Activated CD8-positive, alpha-beta T cell treated with anti-CD3 and anti-CD28 coated beads, Interleukin-2, amount 10 ng/mL, durations not matched to agents 7 days and 5 days (primary cell): ENCODE measurements at places on chromosomes 11 and 22.
A peak's percentile ranks its signal among the peaks of the same experiment; 100 is the strongest.

DNA sequence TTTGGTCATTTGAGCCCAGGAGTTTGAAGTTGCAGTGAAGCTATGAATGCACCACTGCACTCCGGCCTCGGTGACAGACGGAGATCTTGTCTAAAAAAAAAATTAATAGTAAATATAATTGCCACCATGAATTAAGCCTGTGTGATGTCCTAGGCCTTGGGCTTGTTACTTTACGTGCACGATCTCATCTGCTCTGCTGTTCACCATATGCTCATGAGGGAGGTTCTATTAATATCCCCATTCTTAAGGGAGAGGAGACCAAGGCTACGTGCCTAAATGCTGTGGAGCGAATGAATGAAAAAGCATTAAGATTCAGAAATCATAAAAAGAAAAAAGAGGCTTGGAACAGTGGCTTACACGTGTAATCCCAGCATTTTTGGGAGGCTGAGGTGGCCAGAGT is 2.6 kb upstream of the ATG2A start:
- DNase-seq: no peak

- no peak for DNase-seq
Observed at GRCh38 chr11:31387379-31387778, 17.7 kb downstream of the DNAJC24 start.

GRCh38 chr22:20559174-20559760 is 51.9 kb downstream of the MED15 start:
- no peak for DNase-seq

- no peak for DNase-seq
Observed at GRCh38 chr11:43835104-43835503, 45.5 kb upstream of the ALKBH3 start.

GRCh38 chr11:123173040-123173855 is 21.8 kb downstream of the CLMP start:
- DNase-seq: no peak

DNA sequence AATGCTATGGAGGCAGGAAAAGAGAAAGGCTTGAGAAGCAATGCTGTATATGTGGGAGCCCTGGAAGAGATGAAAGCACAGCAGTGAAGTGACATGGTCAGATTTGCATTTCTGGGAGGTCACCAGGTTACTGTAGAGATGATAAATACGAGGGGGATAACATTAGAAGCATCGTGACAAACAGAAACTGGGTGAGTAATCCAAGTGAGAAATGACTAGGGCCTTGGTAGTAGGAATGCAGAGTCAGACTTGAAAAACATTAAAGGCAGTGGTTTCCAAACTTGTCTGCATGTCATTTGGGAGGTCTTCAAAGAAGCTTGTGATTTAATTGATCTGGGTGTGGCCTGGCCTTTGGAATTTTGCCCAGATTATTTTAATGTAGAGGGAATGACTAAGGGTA is 43.9 kb downstream of the CCDC34 start:
- no peak for DNase-seq

DNA sequence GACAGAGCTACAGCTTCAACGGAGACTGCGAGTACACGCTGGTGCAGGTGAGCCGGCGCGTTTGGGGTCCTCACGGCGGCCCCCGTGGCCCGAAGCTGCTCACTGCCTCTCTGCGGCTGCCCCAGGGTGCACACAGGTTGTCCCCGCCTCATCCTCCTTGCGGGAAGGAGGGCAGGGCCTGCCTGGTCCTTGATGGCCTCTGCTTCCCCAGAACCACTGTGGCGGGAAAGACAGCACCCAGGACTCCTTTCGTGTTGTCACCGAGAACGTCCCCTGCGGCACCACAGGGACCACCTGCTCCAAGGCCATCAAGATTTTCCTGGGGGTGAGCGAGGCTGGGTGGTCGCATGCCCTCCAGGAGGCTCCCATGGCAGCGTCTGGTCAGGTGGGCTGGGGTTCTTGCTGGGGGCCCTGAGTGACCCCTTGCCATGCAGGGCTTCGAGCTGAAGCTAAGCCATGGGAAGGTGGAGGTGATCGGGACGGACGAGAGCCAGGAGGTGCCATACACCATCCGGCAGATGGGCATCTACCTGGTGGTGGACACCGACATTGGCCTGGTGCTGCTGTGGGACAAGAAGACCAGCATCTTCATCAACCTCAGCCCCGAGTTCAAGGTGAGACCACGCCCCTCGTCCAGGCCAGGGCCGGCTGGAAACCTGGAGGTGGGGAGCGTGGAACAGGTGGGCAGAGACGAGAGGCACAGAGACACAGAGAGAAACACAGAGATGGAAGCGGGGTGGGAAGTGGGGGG is 19.4 kb downstream of the MUC5AC start:
- no peak for DNase-seq

- no peak for DNase-seq
Observed at GRCh38 chr11:129286813-129287212, 88.8 kb upstream of the BARX2 start.

DNA sequence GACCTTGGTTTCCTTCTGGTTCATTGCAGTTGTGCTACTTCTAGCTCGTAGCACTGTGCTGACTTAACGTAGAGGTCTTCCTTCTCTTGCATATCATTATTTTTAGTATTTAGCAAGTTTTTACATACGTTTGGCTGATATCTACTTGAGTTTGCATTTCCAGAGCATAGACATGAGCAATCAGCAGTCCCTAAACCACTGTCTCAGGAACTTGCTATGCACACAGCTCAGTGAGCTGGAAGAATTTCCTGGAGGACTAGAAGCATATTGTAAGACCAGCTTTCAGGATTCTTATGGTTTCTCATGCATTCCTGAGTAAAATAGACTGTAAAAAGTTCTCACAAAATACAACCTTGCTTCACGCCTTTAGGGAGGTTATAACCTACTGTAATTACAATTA is 226.7 kb upstream of the PDGFD start:
- no peak for DNase-seq

DNA sequence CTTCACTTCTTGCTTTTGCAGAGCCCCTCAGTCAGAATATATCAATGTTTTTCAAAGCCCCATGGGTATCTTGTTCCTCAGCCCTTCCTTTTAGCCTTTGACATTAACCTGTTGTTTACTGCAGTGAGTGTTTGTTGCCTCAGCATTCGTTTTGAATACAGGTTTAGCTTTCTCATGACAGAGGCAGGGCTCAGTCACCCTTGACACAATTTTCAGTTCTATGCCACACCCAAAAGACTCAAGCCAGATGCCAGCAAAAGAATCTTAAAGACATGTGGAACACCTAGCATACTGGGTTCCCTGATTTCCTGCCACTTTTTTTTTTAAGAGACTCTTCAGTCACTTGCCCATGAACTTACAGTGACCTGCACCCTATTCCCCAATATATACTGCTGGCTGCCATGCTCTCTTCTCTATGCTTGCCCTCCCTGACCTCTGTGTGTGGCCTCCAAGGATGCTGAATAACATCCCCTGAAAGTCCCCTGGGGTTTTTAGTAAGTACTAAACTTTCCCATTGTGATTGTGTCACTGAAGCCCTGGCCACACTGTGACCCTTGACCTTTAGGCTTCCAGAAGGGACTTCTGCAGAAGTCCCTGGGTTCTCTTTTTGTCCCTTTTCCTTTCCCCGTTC is 1225.5 kb downstream of the TBC1D22A start:
- no peak for DNase-seq

DNA sequence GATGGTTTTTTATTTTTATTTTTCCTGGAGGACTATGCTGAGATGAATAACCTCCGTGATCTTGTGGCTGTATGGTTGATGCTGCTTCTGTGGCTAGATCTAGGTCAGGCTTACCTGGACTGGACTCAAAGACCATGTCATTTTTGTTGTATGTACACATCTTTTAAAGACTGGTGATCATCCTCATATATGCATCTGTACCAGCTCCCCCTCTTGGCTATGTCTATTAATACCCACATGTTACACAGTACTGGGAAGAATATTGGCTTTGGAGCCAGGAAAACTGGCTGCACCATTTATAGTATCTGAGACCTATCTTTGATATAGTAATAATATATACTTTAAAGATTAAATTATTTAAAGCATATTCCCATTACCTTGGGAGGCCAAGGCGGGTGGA is 18.4 kb upstream of the PITPNB start:
- DNase-seq: no peak

- no peak for DNase-seq
Observed at GRCh38 chr11:118087931-118088330, 1.2 kb upstream of the SMIM35 start.

- no peak for DNase-seq
Observed at GRCh38 chr11:94871491-94872185, 101.7 kb downstream of the CWC15 start.

DNA sequence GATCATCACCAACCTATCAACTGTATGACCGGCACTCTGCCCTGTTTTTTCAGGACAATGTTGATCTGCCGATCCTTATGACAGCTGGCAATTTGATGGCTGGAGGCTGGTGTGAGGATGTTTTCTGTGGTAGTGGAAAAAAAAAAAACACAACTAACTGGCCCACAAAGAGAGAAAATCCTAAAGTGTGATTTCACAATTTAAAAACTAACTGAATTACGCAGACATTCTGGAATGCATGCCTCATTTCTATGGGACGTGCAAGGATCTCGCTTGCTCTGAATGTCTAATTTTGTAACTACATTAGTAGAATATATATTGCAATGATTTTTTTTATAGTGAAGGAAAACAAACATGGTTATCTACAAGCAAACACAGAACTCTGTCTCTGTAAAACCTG is 590.5 kb downstream of the ETS1 start:
- DNase-seq: no peak

- DNase-seq: no peak
Observed at GRCh38 chr11:63817758-63818498, 4.7 kb downstream of the SPINDOC start.

GRCh38 chr22:26585104-26585790 is 4.7 kb downstream of the TPST2 start:
- peak; percentile 44 for DNase-seq

- DNase-seq: peak; percentile 37
Observed at GRCh38 chr11:69801513-69802335, 17.5 kb downstream of the FGF3 start.

DNA sequence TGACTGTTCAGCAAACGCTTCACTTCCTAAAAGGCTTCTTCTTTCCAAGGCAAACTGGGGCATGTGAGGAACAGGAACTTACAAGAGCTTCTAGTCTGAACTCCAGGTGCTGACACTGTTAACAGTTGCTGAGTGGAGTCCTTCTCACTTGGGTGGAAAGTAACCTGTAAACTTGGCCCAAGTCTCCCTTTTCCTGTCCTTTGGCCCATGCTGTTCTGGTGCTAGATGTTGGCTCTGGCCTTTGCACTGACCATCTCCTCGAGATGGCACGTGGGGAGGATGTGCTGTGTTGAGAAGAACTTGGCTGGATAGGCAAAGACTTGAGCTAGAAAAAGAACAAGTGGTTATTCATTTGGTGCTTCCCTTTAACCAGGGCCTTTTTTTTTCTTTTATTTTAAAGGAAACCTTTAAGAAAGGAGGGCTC is 53.6 kb downstream of the PTPRJ start:
- DNase-seq: no peak

- DNase-seq: no peak
Observed at GRCh38 chr11:23123753-23124152, 263.5 kb upstream of the CCDC179 start.

- DNase-seq: no peak
Observed at GRCh38 chr11:95498722-95499425, 267.9 kb upstream of the SESN3 start.

GRCh38 chr11:64357904-64358535 is 942 bp upstream of the RPS6KA4 start:
- DNase-seq: peak; percentile 56

- peak; percentile 28 for DNase-seq
Observed at GRCh38 chr11:121557348-121557747, 104.6 kb upstream of the SORL1-AS1 start.

DNA sequence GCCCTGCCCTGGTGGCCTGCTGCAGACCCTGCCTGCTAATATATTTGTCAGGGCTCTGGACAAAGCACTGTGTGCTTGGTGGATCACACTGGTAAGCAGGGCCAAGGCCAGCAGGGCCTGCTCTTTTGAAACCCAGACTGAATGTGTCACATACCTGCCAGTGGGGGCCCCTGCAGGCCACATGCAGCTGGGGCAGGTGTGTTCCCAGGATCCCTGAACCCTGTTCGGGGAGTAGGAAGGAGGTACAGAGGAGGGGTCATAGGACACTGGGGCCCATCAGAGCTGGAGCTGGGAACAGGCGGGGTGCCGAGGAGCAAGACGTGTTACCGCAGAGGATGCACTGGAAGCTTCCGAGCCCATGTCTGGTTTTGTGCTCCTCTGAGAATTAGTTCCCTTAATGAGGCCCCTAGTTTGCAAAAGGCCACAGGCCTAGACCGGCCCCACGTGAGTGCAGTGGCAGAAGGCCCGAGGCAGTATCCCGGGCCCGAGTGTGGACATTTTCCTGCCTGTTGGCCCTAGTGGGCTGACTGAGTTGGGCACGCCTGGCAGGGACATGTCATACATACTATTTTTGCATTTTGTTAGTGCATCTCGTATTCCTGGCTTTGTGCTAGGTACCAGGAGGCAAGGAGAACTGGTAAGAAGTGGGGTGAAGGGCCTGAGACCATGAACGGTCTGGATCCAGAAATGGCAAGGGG is 11.2 kb upstream of the ACR start:
- no peak for DNase-seq

DNA sequence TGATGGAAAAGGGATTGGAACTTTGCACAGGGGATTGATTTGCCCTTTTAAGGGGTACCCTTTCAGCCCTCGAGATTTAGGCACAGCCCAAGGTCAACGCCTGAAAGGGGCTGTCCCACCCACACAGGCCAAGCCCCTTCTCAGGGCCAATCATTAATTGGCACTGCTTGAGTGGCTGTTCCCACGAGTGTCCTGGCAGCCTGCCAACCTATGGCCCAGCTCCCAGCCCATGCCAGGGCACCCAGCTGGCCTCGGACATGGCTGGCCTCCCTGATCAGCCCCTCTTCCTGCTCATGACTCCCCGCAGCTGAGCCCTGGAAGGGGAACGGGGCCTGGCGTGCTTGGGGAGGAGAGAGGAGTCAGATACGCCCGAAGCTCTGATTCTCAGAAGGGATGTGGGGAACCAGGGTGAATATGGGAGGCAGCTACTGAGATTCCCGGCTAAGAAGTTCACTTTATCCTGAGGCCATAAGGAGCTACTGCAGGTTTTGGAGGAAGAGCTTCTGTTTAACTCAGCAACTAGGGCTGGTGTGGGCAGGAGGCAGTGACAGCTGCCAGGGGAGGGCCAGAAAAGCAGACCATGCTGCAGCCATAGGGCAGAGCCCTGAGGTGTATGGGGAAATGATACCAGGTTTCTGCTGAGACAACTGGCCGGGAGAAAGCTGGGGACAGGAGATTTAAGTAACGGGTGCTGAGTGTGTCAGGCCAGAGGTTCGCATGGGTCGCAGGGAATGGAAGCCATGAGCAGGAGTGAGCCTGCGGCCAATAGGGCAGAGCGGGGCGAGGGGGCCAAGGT is 30.0 kb downstream of the WNT7B start:
- no peak for DNase-seq

DNA sequence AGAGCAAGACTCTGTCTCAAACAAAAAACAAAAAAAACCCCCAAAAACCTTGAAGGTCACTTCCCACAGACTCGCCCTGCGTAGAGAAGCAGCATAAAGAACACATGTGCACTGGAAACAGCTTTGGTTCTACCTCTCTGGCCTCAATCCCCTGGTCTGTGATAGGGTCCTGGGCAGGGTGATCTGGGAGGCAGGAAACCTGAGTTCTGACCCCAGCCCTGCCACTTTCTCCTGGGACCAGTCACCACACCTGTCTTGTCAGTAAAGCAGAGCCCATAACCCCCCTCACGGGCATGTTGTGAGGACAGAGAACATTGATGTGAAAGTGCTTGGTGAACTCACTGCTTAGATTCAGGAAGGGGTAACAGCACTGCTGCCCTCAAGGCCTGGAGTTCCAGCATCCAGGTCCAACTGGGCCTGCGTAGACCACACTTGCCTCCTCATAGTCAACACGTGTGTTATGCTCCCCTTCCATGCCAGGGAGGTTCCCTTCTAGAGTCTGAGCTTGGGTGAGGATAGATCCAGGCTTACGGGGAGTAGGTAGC is 11.4 kb downstream of the UCP2 start:
- DNase-seq: no peak
